ENCODE measurements at places on chromosomes 13 and 19.
A peak's percentile ranks its signal among the peaks of the same experiment; 100 is the strongest.

GRCh38 chr19:56153507-56153906, 12.4 kb downstream of the ZNF444 start:
- DNase-seq: no peak

GRCh38 chr13:74135326-74136083, 1.3 kb upstream of the KLF12 start:
- DNase-seq: peak; percentile 28

GRCh38 chr13:84672616-84673015, 790.3 kb upstream of the SLITRK1 start:
- DNase-seq: no peak

DNA sequence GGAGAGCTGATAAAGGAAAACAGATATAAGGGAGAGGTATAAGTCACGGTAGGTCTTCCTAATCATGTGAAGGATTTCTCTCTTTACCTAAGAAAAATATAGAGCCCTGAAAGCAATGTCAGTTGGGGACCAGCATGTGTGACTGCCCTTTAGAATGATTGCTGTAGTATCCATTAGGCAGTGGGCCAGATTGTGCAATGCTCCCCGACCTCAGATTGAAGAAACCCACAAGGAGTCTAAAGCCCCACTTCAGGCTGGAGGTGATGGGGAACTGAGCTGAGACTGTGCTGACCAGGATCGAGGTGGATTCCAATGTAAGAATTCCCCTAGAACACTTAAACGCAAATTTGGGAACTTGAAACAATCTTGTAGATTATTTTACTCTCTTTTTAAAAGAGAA, 614.4 kb downstream of the LIG4 start:
- DNase-seq: no peak

- no peak for DNase-seq
Measured at GRCh38 chr13:85009447-85009846, 789.8 kb downstream of the SLITRK6 start.

GRCh38 chr19:47374876-47375693, 26.0 kb downstream of the DHX34 start:
- no peak for DNase-seq

GRCh38 chr13:74056801-74057542, 77.2 kb downstream of the KLF12 start:
- no peak for DNase-seq

GRCh38 chr19:56712611-56713276, 41.2 kb upstream of the ZNF835 start:
- no peak for DNase-seq

GRCh38 chr19:13319526-13319925, 169.3 kb downstream of the IER2 start:
- no peak for DNase-seq

DNA sequence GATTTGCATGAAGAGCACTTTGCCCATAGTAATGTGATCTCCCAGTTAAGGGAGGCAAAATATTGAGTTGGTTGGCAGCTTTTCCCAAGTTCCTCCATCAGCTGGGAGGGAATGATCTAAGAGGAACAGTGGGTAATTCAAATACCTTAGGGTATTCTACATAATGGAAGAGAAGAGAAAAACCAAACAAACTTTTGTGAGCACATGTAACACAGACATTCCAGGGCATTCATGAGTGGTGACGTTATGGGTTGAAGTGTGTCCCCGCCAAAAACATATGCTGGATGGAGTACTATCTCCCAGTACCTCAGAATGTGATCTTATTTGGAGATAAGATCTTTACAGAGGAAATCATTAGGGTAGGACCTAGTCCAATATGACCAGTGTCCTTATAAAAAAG, 220.1 kb downstream of the FOXO1 start:
- no peak for DNase-seq

DNA sequence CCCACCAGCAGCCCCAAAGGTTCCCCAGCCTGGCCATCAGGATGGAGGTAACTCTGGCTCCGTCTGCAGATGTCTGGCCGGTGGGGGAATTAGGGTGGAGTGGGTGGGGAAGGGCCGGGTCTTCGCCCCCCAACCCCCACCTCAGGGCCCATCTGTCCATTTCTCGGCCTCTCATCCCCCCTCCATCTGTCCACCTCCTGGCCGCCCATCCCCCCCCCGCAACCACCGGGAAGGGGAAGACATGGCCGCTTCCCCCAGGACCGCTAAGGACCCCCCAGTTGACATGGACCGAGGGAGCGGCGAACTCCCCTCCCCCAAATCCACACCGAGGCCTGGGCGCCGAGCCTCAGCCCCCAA, 793 bp downstream of the LRFN1 start:
- no peak for DNase-seq

GRCh38 chr19:41324921-41325639, 15.1 kb downstream of the CCDC97 start:
- DNase-seq: no peak

GRCh38 chr19:15199661-15200552, 888 bp downstream of the NOTCH3 start:
- no peak for DNase-seq

Data from stimulated activated CD4-positive, alpha-beta T cell treated with anti-CD3 and anti-CD28 coated beads, Interleukin-15, amount 100 ng/mL, for 1 hour (primary cell).